SIG-M5 (cell line): ENCODE measurements at places on chromosomes 6 and 20.

DNA sequence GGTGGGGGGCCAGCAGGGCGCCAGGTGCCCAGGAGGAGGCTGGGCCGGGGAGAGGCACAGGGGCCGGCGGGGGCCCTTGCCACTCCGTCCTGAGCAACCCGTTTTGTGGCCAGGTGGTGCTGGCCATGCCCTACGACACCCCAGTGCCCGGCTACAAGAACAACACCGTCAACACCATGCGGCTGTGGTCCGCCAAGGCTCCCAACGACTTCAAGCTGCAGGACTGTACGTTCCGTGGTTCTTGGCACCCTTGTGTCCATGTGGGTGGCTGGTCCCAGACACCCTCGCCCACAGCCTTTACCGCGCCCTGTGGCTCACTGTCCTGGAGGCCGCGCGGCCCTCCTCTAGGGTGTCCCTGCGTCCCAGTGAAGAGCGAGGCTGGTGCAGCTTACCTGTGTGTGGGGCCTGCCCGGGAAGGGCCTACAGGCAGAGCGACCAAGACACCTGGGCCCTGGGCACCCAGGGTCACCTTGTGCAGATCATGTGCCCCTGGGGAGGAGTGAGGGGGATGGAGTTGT is 28.7 kb downstream of the PYGB start:
- no peak for DNase-seq

GRCh38 chr6:155830531-155830930 is 374.9 kb upstream of the NOX3 start:
- no peak for DNase-seq

- DNase-seq = no peak
These were observed 65.3 kb downstream of the EDN3 start for GRCh38 chr20:59365611-59366285.

DNA sequence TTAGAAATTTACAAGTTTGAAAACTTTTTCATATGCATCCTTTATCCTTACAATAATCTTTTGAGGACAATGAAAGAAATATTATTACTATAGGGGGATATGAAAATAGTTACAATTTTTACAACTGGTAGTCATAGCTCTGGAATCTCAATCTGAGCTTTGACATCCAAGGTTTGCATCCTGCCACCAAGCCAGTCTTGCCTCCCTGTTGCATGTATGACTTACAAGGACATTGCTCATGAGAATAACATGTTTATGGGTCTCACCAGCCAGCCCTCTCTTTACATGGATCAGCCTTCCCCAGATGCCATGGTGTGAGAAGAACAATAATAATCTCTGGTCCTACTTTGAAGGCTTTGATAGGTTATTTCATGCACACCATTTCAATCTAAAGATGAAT is 67.5 kb downstream of the THEMIS start:
- no peak for DNase-seq

GRCh38 chr6:112409311-112409710 is 62.2 kb downstream of the RFPL4B start:
- DNase-seq = no peak

GRCh38 chr6:142822383-142822782 is 122.6 kb downstream of the HIVEP2 start:
- no peak for DNase-seq

- no peak for DNase-seq
These were observed 14.2 kb downstream of the RBM38 start for GRCh38 chr20:57405236-57406016.

DNA sequence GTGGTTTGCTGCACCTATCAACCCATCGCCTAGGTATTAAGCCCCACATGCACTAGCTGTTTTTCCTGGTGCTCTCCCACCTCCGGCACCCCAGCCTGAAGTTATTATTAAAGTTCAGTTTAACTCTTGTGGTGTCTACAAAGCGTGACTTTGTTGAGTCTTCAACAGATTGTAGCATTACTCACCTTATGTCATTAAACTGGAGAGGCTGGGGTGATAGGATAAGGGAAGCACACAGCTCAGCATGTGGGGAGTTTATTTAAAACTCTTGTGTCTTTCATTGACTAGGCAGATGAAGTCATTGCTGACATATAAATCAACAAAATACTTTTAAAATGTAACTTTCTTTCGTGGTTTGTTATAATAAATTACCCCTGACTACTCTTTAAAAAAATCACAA is 84.7 kb upstream of the GCM1 start:
- no peak for DNase-seq

DNA sequence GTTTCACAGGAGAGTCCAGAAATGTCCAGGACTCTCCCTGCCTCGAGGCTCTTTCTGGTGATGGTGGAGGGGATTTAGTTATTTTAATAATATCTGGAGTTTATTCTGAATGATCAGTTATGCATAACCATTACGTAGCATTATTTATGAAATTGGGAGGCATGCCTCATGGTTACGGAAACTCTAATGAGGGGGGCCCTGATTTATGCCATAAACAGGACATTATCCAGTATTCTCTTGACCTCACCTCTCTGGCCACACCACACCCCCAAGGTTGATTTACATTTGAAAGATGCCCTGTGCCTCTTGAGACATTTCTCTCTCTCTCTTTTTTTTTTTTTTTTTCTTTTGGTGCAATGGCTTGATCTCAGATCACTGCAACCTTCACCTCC is 268.8 kb downstream of the TFAP2C start:
- no peak for DNase-seq

- no peak for DNase-seq
These were observed 807 bp downstream of the SNHG17 start for GRCh38 chr20:38434301-38434741.

- DNase-seq = no peak
These were observed 4.0 kb upstream of the RAB5IF start for GRCh38 chr20:36601540-36601939.

GRCh38 chr6:12490904-12491571 is 200.9 kb downstream of the EDN1 start:
- DNase-seq = no peak

DNA sequence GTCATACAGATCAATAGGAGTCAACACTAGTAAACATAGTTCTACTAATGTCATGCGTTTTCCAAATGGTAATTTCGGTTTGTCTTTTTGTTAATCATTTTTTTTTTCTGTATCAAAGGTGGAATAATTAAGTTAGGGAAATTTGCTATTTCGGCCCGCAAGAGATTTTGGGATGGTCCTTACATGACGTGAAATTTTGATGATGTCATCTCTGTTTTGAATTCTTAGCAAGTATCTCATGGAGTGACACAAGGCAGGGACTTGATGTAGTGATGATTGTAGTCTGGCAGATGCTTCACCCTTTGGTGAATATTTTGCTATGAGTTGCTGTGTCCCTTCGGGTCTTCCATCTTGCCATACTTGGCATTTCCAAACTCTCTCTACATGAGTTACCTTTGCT is 608.0 kb downstream of the BCKDHB start:
- DNase-seq = no peak

- no peak for DNase-seq
These were observed 63.4 kb downstream of the TXNDC5 start for GRCh38 chr6:7846966-7847818.

DNA sequence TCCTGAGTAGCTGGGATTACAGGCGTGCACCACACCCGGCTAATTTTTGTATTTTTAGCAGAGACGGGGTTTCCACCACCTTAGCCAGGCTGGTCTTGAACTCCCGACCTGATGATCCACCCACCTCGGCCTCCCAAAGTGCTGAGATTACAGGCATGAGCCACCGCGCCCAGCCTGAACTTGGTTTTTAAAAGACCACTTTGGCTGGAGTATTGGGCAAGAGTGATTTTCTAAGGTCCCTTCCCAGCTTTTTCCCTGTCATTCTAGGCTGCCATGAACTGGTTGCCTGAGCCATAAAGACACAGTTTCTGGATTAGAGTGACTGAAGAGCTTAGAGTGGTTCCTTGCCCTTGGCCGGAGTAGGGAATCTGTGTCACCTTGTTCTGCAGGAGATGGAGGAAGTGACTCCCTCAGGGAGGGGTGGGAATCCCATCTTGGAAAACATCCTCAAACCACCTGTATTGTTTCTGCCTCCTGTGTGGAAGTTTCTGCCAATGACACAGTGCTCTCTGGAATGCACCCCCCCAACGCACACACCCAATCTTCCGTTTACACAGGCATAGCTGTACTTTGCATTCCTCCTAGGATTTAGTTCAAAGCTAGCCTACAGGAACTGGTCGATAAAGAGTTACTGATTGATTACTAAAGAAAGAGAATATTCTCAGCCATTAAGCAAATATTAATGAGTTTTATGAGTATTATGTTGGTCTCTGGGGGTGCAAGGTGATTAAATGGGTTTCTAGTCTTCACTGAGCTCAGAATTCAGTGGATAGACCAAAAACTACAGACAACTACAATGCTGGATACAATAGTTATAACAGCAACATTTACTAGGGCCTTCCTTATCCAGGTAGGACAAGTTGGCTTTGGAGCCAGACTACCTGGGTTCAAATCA is 18.2 kb downstream of the BCL2L1 start:
- no peak for DNase-seq

DNA sequence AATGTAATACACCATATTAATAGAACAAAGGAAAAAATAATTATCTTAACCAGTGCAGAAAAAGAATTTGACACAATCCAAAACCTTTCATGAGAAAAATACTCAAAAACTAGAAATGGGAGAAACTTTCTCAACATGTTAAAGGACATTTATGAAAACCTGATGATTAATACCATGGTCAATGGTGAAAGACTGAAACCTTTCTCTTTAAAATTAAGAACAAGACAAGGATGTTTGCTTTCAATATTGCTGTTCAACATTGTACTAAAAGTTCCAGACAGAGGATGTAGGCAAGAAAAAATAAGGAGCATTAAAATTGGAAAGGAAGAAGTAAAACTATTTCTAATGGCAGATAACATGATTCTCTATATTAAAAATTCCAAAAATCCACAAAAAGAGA is 981.3 kb upstream of the FLRT3 start:
- no peak for DNase-seq

GRCh38 chr20:13348311-13349234 is 127.5 kb downstream of the ISM1 start:
- no peak for DNase-seq

DNA sequence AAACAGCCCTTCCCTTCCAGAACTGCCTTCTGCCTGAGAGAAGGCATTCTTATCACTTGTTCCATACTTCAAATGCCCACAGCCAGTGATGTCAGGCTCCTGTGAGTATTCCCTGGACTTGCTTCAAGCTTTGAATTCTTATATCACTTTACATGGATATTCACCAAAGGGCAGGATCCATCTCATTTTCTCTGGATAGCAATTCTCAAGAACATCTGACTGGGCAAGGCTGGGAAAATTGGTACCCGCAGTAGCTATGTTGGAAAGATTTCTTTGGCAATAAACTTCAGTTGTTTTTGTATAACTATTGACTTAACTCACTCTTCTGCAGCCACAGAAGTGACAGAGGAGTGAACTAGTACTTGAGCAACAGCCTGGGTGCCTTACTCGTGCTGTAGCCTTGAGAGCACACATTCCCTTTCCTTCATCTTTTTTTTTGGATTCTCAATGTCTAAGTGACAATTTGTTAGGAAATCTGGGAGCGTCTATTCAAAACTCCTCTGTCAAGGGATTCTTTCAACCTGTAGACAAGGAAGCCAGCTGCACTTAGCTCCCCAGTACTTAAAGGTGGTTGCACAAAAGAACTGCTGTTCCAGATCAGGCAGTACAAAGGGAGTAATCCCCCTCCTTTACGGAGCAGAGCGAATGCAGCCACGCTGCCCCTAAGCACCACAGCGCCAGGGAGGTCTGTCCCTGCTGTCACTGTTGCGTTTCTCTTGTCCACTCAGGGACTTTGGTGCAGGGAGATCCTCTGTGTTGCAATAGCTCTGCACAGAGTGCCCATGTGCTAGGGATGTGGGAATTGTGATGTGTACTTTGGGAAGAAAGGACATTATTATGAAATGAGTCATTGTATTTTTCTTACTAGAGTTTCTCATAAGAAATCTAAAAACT is 69.6 kb downstream of the JAG1 start:
- no peak for DNase-seq

DNA sequence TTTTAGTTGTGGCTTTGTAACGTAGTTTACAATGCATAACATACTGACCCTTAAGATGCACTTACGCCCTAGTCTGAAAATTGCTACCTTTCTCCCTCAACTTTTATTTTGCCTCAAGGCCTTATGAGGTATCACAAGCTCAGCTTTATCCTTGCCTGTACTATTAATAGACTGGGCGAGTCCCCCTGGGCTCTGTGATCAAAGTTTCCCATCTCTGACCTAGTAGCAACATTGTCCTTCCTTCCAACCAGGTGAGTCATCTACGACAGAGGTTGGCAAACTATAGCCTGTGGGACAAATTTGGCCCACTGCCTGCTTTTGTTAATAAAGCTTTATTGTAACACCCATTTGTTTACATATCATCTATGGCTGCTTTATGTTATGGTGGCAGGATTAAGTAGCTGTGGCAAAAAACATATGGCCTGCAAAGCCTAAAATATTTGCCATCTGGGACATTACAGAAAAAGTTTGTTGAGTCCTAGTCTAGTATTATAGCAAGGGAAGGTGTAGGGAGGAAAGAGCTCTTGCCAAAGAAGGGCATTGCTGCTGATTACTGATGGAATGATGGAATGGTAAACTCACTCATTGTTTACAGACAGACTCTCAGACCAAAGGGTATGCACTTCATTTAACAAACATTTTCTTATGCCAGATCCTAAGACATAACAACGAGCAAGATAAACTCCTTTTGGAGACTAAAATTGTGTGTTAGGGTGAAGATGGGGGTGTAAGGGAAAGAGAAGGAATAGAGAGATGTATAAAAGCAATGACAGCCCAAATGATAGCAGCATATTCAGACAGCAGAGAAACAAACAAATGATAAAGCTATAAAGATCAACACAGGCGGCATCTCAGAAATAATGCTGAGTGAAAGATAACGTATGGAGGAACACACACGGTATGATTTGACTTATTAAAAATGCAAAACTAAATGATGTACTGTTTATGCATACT is 74.2 kb downstream of the SLC22A23 start:
- no peak for DNase-seq

GRCh38 chr20:4966826-4967751 is 34.2 kb downstream of the SLC23A2 start:
- DNase-seq = no peak

DNA sequence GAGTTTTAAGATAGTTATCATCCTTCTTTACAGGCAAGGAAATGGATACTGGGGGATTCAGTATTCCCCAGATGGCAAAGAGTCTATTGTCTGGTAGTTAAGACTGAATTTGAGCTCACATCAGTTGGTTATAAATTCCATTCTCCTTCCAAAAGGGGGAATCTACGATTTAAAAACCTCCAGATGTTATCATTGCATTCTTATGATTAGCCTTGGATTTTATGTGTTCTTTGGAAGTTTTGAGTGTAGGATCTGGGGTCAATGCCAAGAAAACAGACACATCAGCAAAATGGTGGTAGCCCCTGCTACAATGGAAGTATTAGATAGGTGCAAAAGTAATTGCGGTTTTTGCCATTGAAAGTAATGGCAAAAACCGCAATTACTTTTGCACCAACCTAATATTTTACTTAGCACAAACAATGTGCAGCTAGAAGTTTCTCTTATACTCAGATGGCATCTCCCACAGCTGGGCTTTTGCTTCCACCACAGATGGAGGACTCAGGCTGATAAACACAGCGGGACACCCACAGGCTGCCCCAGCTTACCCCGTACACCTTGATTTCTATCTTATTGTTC is 168.2 kb upstream of the RIN2 start:
- DNase-seq = no peak

GRCh38 chr20:50274570-50275430 is 84.2 kb downstream of the CEBPB start:
- DNase-seq = no peak
